ENCODE measurements at places on chromosomes 2 and 18.

- no peak for DNase-seq
Observed at GRCh38 chr18:45068400-45069094, 387.9 kb downstream of the SETBP1 start.

DNA sequence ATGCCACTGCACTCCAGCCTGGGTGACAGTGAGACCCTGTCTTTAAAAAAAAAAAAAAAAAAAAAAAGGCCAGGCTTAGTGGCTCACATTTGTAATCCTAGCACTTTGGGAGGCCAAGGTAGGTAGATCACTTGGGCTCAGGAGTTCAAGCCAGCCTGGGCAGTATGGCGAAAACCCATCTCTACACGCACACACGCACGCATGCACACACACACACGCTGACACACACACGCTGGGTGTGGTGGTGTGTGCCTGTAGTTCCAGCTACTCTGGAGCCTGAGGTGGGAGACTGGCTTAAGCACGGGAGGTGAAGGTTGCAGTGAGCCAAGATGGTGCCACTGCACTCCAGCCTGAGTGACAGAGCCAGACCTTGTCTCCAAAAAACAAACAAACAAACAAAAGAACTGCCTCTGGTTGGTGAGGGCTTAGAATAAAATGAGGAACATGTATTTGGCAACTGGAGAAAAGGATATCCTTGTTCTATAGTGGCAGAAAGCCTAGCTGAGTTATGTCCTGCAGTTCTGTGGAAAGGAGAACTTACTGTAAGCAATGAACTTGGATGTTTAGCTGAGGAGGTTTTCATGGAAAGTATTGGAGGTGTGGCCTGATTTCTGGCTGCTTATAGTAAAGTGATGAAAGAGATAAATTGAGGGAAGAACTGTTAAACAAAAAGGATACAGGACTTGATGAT, 34.0 kb downstream of the HAT1 start:
- no peak for DNase-seq

DNA sequence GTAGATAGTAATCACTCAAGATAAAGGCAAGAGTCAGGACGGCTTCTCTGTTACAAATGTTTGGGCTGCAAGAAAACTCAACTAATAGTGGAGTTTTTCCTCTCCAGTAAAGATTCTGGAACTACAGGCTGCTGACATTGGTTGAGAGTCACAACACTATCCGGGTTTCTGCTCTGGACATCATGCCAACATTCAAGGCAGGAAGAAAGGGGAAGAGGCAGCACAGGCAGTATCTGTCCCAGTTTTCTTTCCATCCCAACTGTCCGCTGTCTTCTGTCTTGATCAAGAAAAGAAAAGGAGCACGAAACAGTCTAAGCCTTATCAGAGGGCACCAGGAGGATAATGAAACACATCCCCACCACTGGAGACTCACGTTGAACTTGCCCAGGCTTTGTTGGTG, 132.1 kb downstream of the MAIP1 start:
- DNase-seq, result no peak

DNA sequence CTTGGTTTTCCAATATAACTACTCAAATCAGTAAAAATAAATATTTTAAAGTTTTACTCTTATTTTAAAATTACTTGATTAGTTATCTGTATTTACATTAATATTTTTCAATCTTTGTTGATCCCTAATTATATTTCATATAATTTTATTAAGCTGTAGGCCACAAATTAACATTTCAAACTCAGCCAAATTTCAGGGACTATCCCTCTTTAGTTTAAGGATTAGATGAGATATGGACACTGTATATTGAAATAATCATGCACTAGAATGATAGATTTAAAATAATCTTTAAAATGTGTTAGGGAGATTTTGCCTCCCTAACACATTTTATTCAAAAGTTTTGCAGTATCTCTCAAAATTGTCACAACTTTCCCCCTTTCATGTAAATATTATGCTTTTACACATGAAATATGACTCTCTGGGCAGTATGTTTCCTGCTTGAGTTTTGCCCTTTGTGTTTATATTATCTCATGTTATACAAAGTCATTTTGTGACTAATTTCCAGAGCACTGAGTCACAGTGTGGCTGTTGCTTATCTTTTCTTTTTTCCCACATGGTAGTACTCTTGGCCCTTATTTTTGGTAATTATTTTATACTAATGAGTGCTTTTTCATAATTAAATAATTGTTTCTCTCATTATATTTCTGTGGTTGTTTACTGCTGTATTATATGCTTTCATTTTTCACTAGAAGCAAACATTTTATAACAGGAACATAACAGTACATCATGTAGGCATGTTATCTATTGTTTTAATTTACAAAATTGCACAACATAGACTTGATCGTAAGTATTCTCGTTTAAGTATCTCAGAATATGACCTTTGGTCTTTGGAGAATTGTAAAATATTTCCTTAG, 1.2 kb downstream of the TFPI start:
- DNase-seq, result no peak

DNA sequence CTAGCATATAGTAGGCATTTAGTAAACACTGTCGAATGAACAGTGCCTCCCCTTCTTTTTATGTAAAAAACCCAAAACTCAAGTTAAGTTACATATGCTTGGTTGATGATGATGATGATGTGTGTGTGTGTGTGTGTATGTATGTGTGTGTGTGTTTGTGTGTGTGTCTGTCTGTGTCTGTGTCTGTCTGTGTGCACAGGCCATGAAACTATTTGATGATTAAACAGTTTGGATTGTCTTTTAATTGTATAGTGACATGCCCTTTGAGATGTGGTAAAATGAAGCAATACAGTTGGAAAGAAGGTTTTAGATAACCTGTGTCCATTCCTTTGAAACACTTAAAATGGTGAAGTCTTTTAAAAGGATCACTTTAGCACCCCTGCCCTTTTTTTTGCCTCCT, 105.6 kb downstream of the MAP4K4 start:
- no peak for DNase-seq

All from WTC11 (cell line).